Activated naive CD4-positive, alpha-beta T cell treated with Interleukin-2 at 50 U/mL for 16 hours (primary cell): ENCODE measurements at places on chromosomes 12 and 14.

DNA sequence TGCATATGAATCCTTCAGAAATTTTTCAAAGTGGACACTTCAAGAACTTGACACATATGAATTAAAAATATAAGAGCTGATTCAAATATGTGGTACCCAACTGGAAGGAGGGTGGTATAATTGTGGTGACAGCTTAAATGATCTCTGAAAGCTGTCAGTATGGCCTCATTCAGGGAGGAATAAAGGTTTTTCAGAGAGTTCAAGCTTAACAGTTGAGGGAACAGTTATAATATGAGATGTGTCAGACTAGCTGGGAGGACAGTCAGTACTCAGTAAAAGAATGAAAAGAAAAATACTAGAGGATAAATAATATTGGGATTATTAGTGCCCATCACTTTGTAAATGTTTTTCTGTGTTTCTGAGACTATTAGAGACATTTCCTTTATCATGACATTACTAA lies 277.5 kb downstream of the RASSF9 start:
- no peak for DNase-seq

GRCh38 chr12:64252681-64253080 lies 30.6 kb upstream of the KICS2 start:
- DNase-seq = no peak

DNA sequence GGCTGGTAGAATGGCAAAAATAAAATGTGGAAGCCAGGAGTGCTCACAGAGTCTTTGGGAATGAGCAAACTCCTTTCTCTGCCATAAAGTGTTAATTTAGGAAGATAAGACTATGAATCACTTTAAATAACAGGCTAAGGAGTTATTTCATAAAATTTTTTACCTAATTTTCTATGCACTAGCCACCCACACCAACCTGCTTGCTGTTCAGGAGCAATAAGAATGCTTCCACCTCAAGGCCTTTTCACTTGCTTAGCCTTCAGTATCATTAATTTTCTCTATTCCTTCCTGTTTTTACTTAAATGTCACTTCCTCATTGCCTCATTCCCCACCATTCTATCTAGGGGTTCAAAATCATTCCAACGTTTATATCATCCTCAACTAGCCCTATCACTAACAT lies 326.8 kb downstream of the CCER1 start:
- no peak for DNase-seq

GRCh38 chr12:10097521-10097920 lies 1.3 kb downstream of the CLEC1A start:
- DNase-seq = no peak

DNA sequence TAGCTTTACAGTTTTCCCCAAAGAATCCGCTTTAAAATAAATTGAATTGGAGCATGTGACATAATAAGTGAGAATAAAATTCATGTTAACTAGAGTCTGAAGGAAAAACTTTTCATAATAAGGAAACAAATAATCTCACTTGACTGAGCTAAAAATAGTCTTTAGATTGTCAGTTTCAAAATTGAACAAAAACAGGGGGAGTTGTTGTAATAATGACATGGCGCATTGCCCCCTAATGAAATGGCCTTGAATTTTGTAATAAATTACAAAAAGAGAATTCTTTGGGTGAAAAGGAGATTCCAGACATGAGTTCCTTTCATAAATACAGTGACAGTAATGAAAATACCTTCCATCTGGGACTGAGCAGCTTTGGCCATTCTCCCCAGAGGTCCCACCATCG lies 178.6 kb downstream of the EFCAB11 start:
- DNase-seq = no peak

- DNase-seq = peak; percentile 22
These were observed 1.4 kb downstream of the NR4A1 start for GRCh38 chr12:52052468-52053186.
